ENCODE measurements at places on chromosomes 12 and 14.

DNA sequence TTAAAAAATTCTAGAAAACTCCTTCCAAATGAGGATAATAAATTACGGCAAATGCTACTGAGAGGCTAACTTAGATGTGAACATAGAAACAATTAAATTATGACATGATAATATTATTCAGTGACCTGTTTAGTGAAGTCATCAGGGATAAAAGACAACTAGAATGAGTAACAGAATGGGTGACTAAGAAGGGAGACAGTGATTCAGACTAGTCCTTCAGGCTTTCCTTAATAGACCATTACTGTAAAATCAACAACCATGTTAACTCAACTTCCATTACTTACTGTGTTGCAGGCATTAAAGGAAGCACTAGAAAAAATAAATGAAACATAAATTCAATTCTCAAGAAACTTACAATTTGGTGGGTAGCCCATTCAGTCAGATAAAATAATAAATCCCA is 543.9 kb upstream of the LRFN5 start:
- DNase-seq, result no peak

GRCh38 chr14:54537651-54538050 is 27.9 kb downstream of the CGRRF1 start:
- DNase-seq, result no peak

DNA sequence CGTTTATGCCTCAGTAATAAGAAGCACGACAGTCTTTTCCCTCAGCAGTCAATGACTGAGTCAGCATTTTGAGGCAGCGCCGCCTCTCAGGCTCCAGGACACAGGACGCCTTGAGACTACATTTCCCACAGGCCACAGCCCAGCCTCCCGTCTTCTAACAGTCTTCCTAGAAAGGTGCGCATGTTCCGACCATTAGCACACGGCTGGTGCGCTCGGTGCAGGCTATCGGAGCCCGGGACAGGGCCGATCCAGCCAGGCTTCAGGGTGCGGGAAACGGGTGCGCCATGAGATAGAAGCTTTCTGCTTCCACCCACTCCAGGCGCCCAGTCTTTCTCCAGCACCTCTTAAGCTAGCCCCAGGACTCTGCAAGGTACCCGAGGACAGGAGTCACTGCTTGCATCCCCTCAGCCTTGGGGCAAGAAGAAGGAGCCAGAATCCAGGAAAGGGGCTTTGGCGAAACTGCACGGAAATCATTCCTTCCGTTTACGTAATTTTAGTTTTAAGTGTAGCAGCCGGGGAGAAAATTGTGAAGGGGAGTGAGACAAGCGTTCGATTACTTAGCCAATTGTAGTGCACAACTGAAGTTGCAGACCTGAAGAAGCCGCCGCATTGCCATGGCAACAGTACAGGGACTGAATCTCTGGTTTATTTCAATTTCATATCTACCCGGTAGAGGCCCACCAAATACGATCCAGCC is 54.0 kb downstream of the ZNF641 start:
- peak; percentile 58 for DNase-seq

DNA sequence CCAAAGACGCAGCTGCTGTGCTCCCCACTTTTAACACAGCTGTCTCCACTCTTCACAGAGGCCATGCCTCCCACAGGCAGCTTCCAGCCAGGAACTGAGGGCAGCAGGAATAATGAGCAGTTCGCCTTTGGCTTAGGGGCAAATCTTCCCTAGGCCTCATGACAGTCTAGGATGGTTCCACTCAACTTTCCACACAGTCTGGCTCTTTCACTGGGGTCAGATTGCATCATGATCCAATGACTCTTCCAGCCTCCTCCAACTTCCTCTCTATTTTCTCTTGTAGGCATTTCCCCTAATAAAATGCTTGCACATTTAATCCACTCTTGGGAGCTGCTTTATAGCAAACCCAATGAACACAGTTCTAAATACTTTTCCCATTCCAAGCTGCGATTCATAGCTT is 271.6 kb upstream of the ATP2B1 start:
- DNase-seq, result no peak

DNA sequence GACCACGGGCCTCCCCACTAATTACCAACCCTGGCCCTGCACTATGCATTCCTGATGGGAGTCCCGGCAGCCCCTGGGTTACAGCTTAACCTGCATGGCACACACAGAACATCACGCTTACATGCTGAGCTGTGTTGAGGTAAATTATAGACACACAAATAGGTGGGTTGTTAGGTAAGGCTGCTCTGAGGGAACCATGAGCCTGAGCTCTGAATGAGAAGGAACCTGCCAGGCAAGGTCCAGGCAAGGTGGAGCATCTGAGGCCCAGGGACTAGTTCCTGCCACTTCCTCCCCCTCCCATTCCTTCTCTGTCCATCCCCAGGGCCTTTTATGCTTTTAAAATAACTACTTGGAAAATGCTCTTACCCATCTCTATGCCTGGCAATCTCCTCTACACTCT is 82.7 kb upstream of the ESRRB start:
- DNase-seq, result no peak

- no peak for DNase-seq
Observed at GRCh38 chr12:125128439-125129178, 63.4 kb downstream of the AACS start.

GRCh38 chr12:123200414-123200813 is 32.5 kb downstream of the MPHOSPH9 start:
- no peak for DNase-seq

GRCh38 chr12:108310489-108310888 is 28.6 kb downstream of the CMKLR1 start:
- no peak for DNase-seq

DNA sequence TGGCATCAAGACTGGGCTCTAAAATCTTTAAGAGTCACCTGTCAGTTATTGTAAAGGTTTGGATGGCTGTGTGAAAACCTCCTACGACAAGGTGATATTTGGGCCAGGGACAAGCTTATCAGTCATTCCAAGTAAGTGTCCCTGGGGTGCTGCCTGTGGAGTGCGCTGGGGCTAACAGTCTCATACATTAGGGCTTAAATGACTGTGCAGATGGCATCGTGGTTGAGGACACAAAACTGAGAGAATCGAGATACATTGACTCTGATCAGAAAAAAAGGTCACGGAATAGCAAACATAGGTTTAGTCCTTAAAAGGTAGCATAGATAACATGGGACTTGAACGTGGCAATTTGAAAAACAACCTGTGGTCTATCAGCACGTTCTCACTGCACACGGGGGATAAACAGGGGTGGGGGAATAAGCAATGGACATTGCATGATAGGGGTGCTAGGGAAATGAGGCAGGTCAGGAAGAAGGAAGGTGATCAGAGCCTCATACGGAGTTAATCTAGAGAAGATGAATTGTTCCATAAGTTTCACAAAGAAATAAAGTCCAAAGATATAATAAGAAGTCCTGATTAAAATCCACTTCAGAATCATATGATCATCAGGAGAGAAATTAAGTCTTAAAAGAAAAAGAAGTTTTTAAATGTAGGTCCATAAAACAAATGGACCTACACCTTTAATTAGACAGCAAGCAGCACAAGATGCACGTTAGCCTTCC is 100.3 kb downstream of the DAD1 start:
- DNase-seq, result no peak

DNA sequence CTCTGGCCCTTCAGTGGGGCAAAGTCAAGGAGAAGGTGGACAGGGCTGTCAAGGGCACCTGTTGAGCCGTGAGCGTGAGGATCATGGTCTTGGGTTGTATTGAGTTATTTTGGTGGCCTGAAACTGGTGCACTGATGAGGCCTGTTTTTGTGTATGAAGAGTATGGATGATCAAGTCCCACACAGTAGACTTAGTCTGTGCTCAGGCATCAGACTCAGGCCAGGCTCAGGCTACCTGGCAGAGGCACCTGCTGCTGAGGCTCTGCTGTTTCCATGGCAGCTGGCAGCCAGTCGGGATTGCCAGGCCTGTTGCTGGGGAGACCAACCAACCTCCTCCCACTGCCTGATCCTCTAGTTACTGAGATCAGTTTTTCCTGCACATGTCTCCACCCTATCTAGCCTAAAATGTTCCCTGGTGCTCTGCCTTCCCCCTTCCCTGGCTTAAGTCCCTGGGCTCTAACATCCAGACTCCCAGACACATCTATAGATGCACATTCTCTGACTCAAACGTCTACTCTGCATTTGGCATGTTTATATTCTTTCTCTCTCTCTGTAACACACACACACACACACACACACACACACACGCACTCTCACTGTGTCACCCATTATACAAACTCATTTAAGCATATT is 5.1 kb downstream of the JPH4 start:
- DNase-seq, result no peak

DNA sequence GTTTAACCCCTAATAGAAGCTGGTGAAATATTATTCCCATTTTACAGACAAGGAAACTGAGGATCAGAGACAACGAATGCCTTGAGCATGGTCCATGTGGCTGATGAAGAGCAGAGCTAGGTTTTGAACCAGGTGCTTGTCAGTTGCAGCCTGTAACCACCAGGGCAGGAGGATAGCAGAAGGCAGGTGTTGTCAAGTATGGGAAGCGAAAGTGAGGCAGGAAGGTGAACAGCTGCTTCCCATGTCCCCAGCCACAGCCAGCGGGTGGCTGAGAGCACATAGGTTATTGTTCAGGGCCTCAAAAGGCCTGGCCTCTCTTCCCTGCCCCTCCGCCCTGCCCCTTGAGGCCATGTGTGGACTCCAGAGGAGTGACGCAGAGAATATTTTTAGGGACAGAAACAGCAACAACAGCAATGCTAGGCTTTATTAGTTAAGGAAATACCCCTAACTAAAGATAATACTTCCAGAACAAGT is 39.6 kb downstream of the IQSEC3 start:
- no peak for DNase-seq

DNA sequence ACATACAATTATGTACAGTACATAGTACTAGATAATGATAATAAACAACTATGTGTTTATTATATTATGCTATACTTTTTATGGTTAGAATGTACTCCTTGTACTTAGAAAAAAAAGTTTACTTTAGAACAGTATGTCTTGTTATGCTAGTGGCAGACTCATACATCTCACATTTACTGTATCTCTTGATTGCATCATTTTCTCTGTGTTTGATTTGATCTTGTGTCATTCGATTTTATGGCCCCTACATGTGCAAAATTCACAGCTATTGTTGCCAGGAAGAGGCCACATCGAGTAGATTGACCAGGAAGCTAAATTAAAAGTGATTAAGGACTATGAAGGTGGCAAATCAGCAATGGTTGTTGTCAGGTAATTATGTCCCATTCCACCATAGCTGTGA is 153.0 kb downstream of the PCNX1 start:
- no peak for DNase-seq

- DNase-seq, result no peak
Observed at GRCh38 chr14:65229748-65230728, 127.7 kb upstream of the MAX start.

DNA sequence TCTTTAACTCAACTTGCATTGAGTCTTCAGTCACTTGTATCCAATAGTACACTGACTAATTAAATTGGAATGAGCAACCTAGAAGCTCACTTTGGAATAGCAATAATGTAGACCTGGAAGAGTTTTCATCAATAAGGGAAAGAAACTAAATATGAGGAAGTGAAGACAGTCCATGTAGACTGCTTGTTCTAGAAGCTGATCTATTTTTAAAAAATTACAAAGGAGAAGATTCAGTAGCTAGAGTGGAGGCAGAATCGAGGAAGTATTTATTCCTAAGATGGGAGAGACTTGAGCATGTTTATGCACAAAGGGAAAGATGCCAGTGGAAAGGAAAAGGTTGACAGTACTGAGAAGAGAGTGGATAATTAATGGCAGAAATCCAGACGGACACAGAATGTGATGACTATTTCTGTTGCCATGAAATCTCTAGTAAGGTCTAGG is 156.3 kb upstream of the PDE3A start:
- DNase-seq, result no peak

DNA sequence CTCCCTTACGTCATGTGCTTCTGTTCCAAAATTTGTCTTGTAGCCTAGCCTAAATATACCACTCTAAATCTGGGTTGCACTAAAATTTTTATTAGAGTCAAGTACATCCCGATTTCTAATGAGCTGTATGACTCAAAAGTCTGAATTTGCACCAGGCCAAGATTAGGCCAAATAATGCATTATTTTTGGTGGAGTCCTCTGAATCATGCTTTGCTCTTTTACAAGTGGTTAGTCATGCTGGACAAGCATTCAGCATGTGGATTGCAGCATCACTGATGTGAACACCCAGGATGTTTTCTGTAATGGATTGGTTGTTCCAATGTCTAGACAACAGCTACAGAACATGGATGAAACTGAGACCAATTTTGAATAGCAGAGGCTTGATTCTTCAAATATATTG is 23.7 kb downstream of the HEBP1 start:
- peak; percentile 89 for DNase-seq

DNA sequence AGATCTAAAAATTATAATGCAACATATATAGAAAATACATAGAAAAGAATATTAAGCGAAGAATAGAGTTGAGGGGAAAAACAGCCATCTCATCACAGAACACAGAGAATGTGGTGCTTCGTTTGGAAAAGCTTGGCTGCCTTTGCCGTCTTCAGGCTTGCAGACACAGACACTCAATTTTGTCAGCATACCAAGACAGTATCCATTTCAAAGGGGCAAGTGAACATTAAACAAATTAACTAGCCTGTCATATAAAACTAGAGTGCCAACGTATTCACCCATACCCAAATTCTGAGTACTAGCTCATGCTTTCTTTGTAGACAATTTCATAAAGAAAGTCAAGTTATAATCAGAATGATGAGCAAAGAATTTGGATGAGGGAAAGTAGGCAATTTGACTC is 40.5 kb downstream of the DMAC2L start:
- DNase-seq, result no peak

DNA sequence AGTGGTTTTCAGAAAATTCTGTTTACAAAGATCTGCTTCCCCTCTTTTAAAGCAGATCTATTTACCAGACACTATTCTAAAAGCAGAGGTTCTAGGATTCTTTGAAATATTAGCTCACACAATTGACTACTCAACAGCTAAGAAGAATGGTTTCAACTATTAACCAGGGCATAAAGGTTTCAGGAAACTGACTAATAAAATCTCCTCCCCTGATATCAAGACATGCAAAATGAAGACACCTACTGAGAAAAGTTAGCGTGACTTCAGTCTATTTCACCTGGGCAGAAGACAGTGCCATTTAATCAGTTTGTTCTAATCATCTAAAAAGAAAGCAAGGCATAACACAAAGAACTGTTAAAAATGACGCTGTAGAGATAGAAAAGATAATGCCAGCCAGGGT is 22.2 kb downstream of the DAD1 start:
- no peak for DNase-seq

DNA sequence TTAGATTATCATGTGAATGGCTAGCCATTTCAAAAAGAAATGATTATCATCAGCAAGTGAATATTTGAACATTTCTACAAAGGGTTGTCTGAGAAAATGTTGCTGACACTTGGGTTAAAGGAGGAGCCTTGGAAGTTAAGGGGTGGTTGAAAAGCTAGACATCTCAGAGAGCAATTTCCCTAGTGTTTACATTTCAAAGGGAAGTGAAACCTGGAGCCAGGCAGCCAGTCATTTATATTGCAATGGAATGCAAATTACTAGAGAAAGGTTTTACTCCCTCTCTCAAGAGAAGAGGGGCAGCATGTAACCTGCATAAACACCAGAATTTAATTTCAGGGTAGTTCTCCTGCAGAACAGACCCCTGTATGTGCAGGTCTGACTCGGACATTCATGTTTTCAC is 279.0 kb downstream of the SLC16A7 start:
- DNase-seq, result no peak
